ENCODE measurements at places on chromosomes 3 and 15. TPM values are rescaled to one million over a fixed set of nuclear protein-coding genes. Genes with fewer than 3 reads are reported as not detected.

EAF1 gene
- 24.0 TPM for total RNA-seq

ADGRG7 gene
- 1.1 TPM for total RNA-seq

SMCO1 gene
- total RNA-seq = not detected

LMAN1L gene
- not detected for total RNA-seq

Data from uterine smooth muscle cell (primary cell).